Endothelial cell of umbilical vein (primary cell): ENCODE measurements at places on chromosomes 5 and 9. TPM values are rescaled to one million over a fixed set of nuclear protein-coding genes. Genes with fewer than 3 reads are reported as not detected.

Gene IL3
- not detected in 2 replicates for polyA plus RNA-seq

- H3K36me3 ChIP-seq, result no peaks in the 10 kb centered on the region
- no peak overlapping the region for H3K27ac ChIP-seq
- no peaks in the 10 kb centered on the region for H3K27me3 ChIP-seq
- no peak overlapping the region for H3K4me3 ChIP-seq
- no peak for DNase-seq
These were observed 862.2 kb downstream of the DTWD2 start for GRCh38 chr5:118126159-118126558.

DNA sequence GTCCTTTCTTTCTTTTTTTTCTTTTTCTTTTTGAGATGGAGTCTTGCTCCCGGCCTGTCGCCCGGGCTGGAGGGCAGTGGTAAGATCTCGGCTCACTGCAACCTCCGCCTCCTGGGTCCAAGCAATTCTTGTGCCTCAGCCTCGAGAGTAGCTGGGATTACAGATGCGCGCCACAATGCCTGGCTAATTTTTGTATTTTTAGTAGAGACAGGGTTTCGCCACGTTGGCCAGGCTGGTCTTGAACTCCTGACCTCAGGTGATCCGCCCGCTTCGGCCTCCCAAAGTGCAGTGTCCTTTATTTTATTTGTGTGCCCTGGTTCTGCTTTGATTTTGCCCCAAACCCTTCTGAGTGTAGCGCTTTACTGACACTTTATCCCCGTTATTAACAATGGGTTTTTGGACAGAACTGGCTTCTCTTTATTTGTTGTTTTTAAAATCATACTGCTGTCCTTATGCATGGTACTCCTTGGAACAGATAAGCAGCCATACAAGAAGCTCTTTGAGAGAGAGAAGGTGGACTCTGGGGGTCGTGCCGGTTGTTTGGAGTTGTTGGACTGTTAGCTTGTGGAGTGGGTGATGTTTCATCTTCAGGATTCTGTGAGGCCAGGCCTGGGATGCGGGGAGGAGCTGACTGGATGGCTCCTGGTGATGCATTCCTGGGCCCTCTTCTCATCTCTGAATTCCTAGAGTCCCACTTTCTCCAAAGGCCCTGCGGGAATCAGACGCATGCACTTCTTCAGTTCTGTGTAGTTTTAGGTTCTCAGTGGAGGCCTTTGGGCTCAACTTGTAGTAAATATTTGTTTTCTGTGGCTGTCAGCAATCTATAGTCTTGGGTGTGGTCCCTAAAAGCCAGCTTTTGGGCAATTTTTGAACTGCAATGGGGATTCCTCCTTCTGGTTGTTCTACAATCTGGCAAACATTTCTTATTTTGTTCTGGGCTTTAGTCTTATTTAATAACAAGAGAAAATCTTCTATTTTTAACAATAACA lies 47.8 kb downstream of the PTTG1 start:
- DNase-seq, result no peak
- no peak overlapping the region for H3K4me3 ChIP-seq
- H3K36me3 ChIP-seq, result no peaks in the 10 kb centered on the region
- peak overlapping the region; percentile 51 for H3K27ac ChIP-seq
- no peaks in the 10 kb centered on the region for H3K27me3 ChIP-seq

DNA sequence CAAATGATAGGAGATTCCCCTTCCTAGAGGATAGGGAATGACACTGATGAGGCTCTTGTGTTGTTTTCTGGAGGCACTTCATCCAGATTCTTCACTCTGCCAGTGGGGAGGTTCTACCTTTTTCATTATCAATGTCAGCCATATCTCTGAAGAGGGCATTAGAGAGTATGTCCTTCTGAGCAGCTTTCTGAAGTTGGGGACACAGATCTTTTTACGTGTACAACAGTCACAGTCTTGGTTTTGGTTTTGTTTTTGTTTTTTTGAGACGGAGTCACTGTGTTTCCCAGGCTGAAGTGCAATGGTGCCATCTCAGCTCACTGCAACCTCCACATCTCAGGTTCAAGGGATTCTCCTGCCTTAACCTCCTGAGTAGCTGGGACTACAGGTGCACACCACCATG lies 22.6 kb downstream of the CENPH start:
- H3K4me1 ChIP-seq, result peaks cover 2% of the 10 kb centered on the region
- no peak overlapping the region for H3K27ac ChIP-seq
- no peak overlapping the region for H3K4me3 ChIP-seq
- H3K36me3 ChIP-seq, result no peaks in the 10 kb centered on the region

GRCh38 chr5:180602481-180603075 lies 11.3 kb upstream of the SCGB3A1 start:
- DNase-seq, result no peak
- H3K27me3 ChIP-seq, result no peaks in the 10 kb centered on the region

DNA sequence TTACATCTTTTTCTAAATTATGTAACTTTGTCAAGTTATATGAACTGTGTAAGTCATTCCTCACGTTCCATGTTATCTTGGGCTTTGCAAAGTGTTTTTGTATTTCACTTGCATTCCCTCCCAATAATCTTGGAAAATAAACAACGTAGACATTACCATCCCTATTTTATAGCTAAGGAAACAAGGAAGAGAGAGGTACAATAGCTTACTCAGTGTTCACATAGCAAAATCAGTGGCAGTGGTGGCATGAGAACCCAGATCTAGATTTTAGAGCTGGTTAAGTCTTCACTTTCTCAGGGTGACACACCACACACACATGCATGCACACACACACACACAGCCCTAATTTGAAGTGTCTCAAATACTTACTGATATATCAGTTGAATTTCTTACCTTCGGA lies 34.1 kb downstream of the NSA2 start:
- H3K27ac ChIP-seq, result no peak overlapping the region
- peaks cover 2% of the 10 kb centered on the region for H3K27me3 ChIP-seq
- no peak for DNase-seq
- H3K4me3 ChIP-seq, result no peak overlapping the region
- no peaks in the 10 kb centered on the region for H3K36me3 ChIP-seq
- H3K4me1 ChIP-seq, result no peaks in the 10 kb centered on the region

- H3K27ac ChIP-seq, result peak overlapping the region; percentile 99
- peaks cover 56% of the 10 kb centered on the region for H3K4me1 ChIP-seq
- H3K27me3 ChIP-seq, result no peaks in the 10 kb centered on the region
- no peak overlapping the region for H3K4me3 ChIP-seq
- peak; percentile 88 for DNase-seq
These were observed 32.1 kb downstream of the PTPA start for GRCh38 chr9:129143031-129143927.

Gene HINT1
- 350 and 423 TPM in 2 replicates for polyA plus RNA-seq

DNA sequence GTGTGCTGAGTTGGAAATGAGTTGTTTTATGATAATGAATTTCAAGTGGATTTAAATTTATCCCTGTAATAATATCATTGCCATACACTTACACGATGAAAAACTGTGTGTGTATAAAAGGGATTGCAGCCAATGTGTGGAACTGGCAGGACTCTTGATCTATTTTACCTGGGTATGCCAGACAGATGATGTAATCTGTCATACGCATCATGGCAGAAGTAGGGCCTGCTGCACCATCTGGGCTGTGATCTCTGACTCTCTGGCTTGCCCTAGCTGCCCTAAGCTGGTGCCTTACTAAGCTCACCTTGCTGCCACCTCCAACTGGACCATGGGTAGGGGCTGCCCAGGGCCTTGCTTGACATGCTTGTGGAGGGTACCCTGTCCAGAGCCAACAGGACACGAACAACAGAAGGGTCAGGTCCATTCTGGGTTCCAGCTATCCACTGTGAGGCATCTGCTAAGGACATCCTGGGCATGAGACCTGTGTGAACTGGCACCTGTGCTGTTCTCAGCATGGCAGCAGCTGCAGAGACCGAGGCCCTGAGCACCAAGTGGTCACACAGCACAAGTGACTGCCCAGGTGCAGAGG lies 184.2 kb downstream of the FSTL4 start:
- no peak overlapping the region for H3K27ac ChIP-seq
- H3K27me3 ChIP-seq, result peaks cover 10% of the 10 kb centered on the region
- no peaks in the 10 kb centered on the region for H3K4me1 ChIP-seq
- H3K36me3 ChIP-seq, result no peaks in the 10 kb centered on the region

DNA sequence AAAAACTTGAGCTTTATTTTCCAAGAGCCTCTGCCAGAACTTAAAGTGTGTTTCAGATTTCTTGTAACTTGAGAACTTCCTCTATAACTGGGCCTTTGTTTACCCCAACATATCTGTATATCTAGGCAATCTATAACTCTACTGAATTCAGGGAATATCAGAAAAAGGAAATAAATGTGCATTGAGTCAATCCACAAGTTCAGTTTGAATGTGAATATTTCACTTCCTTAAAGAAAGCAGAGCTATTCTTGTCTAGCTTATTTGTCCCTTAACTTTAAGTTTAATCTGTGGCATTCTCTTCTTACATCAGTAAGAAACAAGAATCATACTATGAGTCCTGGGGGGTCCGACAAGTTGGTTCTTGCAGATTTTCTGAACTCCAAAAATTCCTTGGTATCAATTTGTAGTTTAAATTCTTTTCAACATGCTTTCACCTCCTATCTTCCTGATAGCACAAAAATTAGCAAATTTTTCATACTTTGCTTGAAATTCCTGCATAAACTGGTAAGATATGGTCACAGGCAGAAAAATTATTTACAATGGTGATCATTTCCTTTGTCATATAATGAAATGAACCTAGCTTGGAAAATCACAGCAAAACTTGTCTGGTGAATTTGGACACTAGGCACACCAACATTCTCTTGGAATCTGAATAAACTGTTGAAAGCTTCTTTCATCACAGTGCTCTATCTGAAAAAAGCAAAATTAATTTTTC lies 19.8 kb upstream of the ITGA1 start:
- H3K27ac ChIP-seq, result no peak overlapping the region
- H3K36me3 ChIP-seq, result no peaks in the 10 kb centered on the region

DNA sequence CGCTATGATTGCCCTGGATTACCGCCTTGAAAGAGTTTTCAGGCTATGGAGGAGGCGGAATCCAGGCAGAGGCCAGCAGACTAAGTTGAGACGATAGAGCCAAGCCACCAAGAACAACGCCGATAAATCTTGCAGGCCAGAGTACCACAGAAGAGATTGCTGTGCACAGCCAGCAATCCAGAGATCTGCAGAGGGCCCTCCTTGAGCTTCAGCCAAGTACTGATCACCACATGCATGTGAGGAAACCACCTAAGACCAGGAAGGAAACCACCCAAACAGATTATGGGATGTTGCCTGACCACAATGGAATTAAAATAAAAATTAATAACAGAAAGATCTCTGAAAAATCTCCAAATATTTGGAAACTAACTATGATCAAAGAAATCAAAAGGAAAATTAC lies 74.9 kb downstream of the GCNT4 start:
- DNase-seq, result no peak
- H3K27me3 ChIP-seq, result peaks cover 3% of the 10 kb centered on the region
- H3K36me3 ChIP-seq, result no peaks in the 10 kb centered on the region
- H3K27ac ChIP-seq, result no peak overlapping the region
- H3K4me1 ChIP-seq, result no peaks in the 10 kb centered on the region

Gene DTWD2
- polyA plus RNA-seq, result 0.99 and 1.0 TPM in 2 replicates

- DNase-seq, result no peak
- peaks cover 5% of the 10 kb centered on the region for H3K36me3 ChIP-seq
- H3K27me3 ChIP-seq, result no peaks in the 10 kb centered on the region
- H3K4me3 ChIP-seq, result no peak overlapping the region
- H3K4me1 ChIP-seq, result peaks cover 9% of the 10 kb centered on the region
These were observed 5.7 kb downstream of the GFM2 start for GRCh38 chr5:74761241-74761640.

Gene PCDHGB1
- polyA plus RNA-seq, result 0.39 and 0.48 TPM in 2 replicates

GRCh38 chr5:155222393-155222792 lies 208.8 kb downstream of the KIF4B start:
- DNase-seq, result no peak
- H3K27me3 ChIP-seq, result no peaks in the 10 kb centered on the region
- H3K27ac ChIP-seq, result no peak overlapping the region
- H3K4me3 ChIP-seq, result no peak overlapping the region
- H3K36me3 ChIP-seq, result no peaks in the 10 kb centered on the region

GRCh38 chr9:121622387-121623203 lies 28.8 kb upstream of the DAB2IP start:
- H3K4me3 ChIP-seq, result no peak overlapping the region
- H3K36me3 ChIP-seq, result no peaks in the 10 kb centered on the region
- no peak overlapping the region for H3K27ac ChIP-seq
- no peaks in the 10 kb centered on the region for H3K4me1 ChIP-seq
- DNase-seq, result no peak
- no peaks in the 10 kb centered on the region for H3K27me3 ChIP-seq

Gene GMCL2
- polyA plus RNA-seq, result not detected in 2 replicates

- no peaks in the 10 kb centered on the region for H3K36me3 ChIP-seq
- no peak overlapping the region for H3K27ac ChIP-seq
- H3K4me1 ChIP-seq, result no peaks in the 10 kb centered on the region
- H3K4me3 ChIP-seq, result no peak overlapping the region
- peak; percentile 55 for DNase-seq
These were observed 172.8 kb downstream of the ERCC6L2 start for GRCh38 chr9:96048104-96048955.

Gene ENTPD8
- 0.44 and 0.45 TPM in 2 replicates for polyA plus RNA-seq

- no peaks in the 10 kb centered on the region for H3K36me3 ChIP-seq
- no peaks in the 10 kb centered on the region for H3K27me3 ChIP-seq
- H3K4me3 ChIP-seq, result no peak overlapping the region
- no peak for DNase-seq
These were observed 603.3 kb downstream of the KIF4B start for GRCh38 chr5:155616779-155617392.

DNA sequence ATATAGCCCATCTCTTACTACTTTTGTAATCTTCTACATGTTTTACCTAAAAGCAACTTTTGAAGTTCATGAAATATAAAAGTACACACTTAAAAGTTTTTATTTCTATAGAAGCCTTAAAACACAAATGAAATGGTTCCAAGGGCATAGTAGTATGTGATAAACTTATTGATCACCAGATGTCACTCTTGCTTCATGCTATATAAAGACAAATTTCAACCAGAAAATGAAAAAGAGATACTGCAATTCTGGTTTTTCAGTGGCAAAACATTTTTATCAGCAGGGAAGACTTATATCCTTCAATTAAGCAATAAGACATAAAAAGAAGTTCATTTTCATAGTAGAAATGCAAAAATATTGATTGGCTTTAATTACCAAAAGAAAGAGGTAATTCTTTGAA lies 69.4 kb upstream of the FBXL17 start:
- DNase-seq, result no peak
- H3K4me1 ChIP-seq, result no peaks in the 10 kb centered on the region
- H3K36me3 ChIP-seq, result no peaks in the 10 kb centered on the region
- H3K27ac ChIP-seq, result no peak overlapping the region
- H3K27me3 ChIP-seq, result no peaks in the 10 kb centered on the region

- no peak overlapping the region for H3K4me3 ChIP-seq
- no peaks in the 10 kb centered on the region for H3K4me1 ChIP-seq
- no peaks in the 10 kb centered on the region for H3K27me3 ChIP-seq
- DNase-seq, result no peak
- H3K27ac ChIP-seq, result no peak overlapping the region
These were observed 136.4 kb downstream of the SLF1 start for GRCh38 chr5:94754824-94755223.

- H3K27ac ChIP-seq, result no peak overlapping the region
- no peaks in the 10 kb centered on the region for H3K27me3 ChIP-seq
- H3K36me3 ChIP-seq, result peaks cover 3% of the 10 kb centered on the region
- DNase-seq, result no peak
These were observed 86.9 kb upstream of the TTC23L start for GRCh38 chr5:34751807-34752736.

GRCh38 chr5:90022002-90022710 lies 387.4 kb downstream of the CETN3 start:
- no peaks in the 10 kb centered on the region for H3K27me3 ChIP-seq
- H3K4me3 ChIP-seq, result no peak overlapping the region
- no peaks in the 10 kb centered on the region for H3K36me3 ChIP-seq

- no peak overlapping the region for H3K27ac ChIP-seq
- no peak overlapping the region for H3K4me3 ChIP-seq
- no peaks in the 10 kb centered on the region for H3K27me3 ChIP-seq
- no peak for DNase-seq
- peaks cover 26% of the 10 kb centered on the region for H3K4me1 ChIP-seq
- H3K36me3 ChIP-seq, result no peaks in the 10 kb centered on the region
These were observed 36.2 kb downstream of the SNX18 start for GRCh38 chr5:54553659-54554207.
